Endodermal cell (in vitro differentiated cells): ENCODE measurements at places on chromosomes 6 and 20. TPM values are rescaled to one million over a fixed set of nuclear protein-coding genes. Genes with fewer than 3 reads are reported as not detected.

NCOA7 gene
- total RNA-seq: 7.9 and 11.4 TPM in 2 replicates

DNA sequence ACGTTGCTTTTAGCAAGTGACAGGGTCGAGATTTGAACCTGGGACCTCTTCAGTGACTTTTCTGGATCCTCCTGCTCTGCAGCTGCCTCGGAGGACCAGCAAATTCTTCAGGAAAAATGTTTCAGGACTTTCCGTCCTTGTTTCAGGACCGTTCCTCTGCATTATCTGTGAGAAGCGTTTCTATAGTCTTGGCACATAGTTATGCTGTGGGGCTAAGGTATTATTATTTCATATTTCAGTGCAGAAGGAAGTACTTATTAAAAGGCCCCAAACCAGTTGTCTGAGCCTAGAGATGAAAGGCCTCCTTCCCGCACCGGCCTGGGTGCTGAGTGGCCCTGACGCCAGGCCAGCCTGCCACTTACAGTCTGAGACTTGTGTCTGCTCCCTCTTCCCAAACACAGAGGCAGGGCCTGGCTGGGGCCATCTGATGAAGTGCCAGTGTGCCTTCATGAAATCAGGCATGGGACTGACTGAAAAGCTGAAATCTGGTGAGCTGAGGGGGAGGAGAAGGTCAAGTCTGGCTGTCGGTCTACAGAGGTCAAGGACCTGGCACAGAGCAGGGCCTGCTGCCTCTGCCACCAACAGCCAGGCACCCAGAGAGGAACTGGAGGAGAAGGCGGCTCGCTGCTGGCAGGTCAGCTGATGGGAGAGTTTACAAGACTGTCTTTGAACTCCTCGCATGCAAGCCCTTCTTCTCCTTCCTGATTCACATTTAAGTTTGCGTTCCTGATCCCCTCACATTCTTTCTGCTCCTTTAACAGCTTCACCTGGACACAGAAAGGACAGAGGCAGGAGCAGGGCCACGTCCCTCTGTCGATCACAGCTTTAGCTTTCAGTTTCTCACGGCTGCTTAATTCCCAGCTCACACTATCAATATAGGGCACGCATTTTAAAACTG, 8.9 kb upstream of the QKI start:
- no peaks in the 10 kb centered on the region for H3K36me3 ChIP-seq
- peak overlapping the region; percentile 72 for H3K27ac ChIP-seq
- H3K4me1 ChIP-seq: no peaks in the 10 kb centered on the region
- DNase-seq: peak; percentile 62
- no peak overlapping the region for H3K4me3 ChIP-seq

GRCh38 chr6:137709424-137710236, 157.4 kb upstream of the TNFAIP3 start:
- H3K4me1 ChIP-seq: no peaks in the 10 kb centered on the region
- no peak overlapping the region for H3K4me3 ChIP-seq
- no peaks in the 10 kb centered on the region for H3K27me3 ChIP-seq
- no peak for DNase-seq

ZNF334 gene
- total RNA-seq: 17.9 and 21.1 TPM in 2 replicates

GRCh38 chr6:112383191-112383590, 36.1 kb downstream of the RFPL4B start:
- H3K27me3 ChIP-seq: no peaks in the 10 kb centered on the region
- H3K27ac ChIP-seq: no peak overlapping the region
- H3K4me1 ChIP-seq: no peaks in the 10 kb centered on the region
- no peak overlapping the region for H3K4me3 ChIP-seq
- DNase-seq: no peak

CPNE5 gene
- total RNA-seq: 0.29 to 0.54 TPM (median 0.42 TPM) in 3 replicates
